ENCODE measurements at places on chromosomes 3 and 15. TPM values are rescaled to one million over a fixed set of nuclear protein-coding genes. Genes with fewer than 3 reads are reported as not detected.

DNA sequence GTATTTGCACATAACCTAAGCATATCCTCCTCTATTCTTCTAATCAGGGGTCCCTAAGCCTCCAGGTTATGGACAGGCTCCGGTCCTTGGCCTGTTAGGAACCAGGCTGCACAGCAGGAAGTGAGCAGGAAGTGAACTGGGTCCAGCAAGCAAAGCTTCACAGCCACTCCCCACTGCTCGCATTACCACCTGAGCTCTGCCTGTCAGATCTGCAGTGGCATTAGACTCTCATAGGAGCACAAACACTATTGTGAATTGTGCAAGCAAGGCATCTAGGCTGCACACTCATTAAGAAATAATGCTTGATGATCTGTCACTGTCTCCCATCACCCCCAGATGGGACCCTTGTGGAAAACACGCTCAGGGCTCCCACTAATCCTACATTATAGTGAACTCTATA, 9.8 kb downstream of the MSL2 start:
- no peak for DNase-seq
- H3K4me1 ChIP-seq = peaks cover 18% of the 10 kb centered on the region
- no peaks in the 10 kb centered on the region for H3K27me3 ChIP-seq
- no peak overlapping the region for H3K27ac ChIP-seq
- no peaks in the 10 kb centered on the region for H3K36me3 ChIP-seq

ABHD17C gene
- polyA plus RNA-seq = 3.0 TPM

RGMA gene
- polyA plus RNA-seq = 0.18 TPM

GRCh38 chr3:123385001-123385401, 63.9 kb downstream of the ADCY5 start:
- H3K4me1 ChIP-seq = peaks cover 5% of the 10 kb centered on the region
- DNase-seq = no peak
- no peak overlapping the region for H3K27ac ChIP-seq
- no peaks in the 10 kb centered on the region for H3K36me3 ChIP-seq
- H3K4me3 ChIP-seq = no peak overlapping the region

- H3K4me1 ChIP-seq = no peaks in the 10 kb centered on the region
- no peak overlapping the region for H3K27ac ChIP-seq
- no peak overlapping the region for H3K4me3 ChIP-seq
- DNase-seq = no peak
Measured at GRCh38 chr15:88974392-88974791, 61.2 kb upstream of the MFGE8 start.

GRCh38 chr3:156216216-156216615, 95.8 kb downstream of the KCNAB1 start:
- no peaks in the 10 kb centered on the region for H3K36me3 ChIP-seq
- H3K4me1 ChIP-seq = no peaks in the 10 kb centered on the region
- no peak for DNase-seq
- H3K27ac ChIP-seq = no peak overlapping the region
- no peak overlapping the region for H3K4me3 ChIP-seq

DNA sequence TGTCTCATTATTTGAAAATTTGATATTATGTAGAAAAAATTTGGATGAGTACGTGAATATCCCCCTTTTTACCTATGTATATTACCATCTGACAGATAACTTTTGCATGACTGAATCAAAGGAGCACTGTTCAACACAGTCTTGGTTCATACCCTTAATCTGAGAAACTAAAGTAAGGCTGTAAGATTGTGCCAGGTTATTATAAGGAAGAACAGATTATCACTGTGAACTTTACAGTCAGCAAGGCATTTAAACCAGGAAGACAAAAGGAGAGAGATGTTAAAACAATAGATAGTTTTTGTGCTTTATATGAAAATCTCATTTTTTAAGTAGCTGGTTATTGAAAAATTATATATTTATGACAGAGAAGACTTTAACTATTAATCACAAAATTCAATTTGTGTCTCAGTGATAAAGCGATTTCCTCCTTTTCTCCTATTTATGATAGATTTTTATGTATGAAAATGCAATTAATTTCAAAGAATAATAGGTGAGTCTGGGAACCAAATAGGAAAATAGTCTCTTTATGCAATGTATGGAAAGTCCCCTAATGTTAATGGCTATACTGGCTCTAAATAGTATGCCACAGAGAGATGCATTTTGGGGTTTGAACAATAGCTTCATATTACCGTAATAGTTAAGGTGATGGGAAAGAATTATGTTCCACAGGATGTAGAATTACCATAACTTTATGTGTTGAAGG, 33.4 kb downstream of the PLCL2 start:
- DNase-seq = no peak
- peaks cover 12% of the 10 kb centered on the region for H3K4me1 ChIP-seq
- H3K27ac ChIP-seq = peak overlapping the region; percentile 54
- no peak overlapping the region for H3K4me3 ChIP-seq

IQCF5 gene
- not detected for polyA plus RNA-seq

TRIM71 gene
- polyA plus RNA-seq = not detected

DNA sequence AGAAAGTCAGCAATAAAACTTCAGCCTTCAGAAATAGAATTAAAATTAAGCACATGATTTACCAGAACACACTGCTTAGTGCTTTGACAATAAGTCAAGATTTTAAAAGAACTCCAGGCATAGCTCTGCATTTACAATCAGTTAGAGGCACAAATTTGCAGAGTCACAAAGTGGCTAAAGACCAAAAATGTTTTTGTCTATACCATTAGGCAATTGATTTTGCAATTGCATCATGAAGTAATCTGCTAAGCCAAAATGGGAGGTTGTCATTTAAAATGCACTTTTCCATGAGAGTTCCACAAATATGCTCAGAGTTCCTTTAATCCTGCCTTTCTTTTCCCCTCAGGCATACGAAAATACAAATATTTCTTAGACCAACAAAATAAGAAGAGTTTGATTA, 10.1 kb upstream of the DCP1A start:
- no peak overlapping the region for H3K27ac ChIP-seq
- no peaks in the 10 kb centered on the region for H3K36me3 ChIP-seq
- DNase-seq = no peak
- no peaks in the 10 kb centered on the region for H3K4me1 ChIP-seq

GRCh38 chr15:101000271-101000681, 81.1 kb downstream of the LRRK1 start:
- no peak overlapping the region for H3K4me3 ChIP-seq
- no peak for DNase-seq
- H3K4me1 ChIP-seq = no peaks in the 10 kb centered on the region
- no peaks in the 10 kb centered on the region for H3K36me3 ChIP-seq
- H3K27ac ChIP-seq = no peak overlapping the region

All from liver (tissue), 10 donors.